Right ventricle myocardium inferior (tissue), 1 donor: ENCODE measurements at places on chromosomes 2 and 18. TPM values are rescaled to one million over a fixed set of nuclear protein-coding genes. Genes with fewer than 3 reads are reported as not detected.

- no peak for DNase-seq
These were observed 285.8 kb downstream of the TMX3 start for GRCh38 chr18:68429111-68429510.

DNA sequence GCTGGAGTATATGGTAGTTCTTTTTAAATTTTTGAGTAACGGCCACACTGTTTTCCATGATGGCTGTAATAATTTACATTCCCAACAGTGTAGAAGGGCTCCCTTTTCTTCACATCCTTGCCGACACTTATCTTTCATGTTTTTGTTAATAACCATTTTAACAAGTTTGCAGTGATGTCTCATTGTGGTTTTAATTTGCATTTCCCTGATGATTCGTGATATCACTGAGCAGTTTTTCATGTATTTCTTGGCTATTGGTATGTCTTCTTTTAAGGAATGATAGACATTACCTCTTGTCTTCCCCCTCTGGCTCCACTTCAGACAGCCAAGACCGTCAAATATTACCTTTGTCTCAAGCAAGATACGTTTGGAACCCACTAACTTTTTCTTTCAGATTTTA is 371.1 kb upstream of the NRP2 start:
- no peak for DNase-seq

DNA sequence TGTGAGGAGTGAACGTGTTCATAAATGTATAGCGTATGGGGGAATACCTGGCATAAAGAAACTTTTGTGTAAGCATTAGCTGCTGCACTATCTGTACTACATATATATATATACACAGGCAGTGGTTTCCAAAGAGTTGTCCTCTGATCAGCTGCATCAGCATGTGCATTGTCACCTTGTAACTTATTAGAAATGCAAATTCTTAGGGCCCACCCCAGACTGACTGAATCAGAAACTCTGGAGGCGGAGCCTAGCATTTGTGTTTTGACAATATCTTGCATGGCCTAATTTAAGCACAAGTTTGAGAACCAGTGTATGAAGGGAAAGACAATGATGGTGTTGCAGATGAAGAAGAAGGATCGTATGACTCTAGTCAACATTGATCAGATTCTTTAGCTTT is 299.5 kb downstream of the CCDC102B start:
- no peak for DNase-seq

DNA sequence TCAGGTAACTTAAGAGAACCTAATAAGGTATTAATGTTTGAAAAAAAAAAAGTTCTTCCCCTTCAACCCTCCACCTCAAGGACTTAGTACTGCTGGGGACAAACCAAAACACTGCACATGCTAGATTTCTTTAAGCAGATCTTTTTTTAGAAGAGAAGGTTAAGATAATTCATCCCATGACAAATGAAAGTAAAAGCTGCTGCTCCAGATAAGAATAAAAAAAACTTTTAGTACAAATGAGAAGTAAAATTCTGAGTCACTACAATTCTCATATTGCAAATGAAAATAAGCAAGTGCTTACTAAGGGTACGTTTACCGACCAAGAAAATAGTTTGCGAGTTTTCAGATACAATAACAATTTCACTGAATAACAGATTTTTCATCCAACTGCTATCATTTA is 8.9 kb downstream of the STAM2 start:
- DNase-seq: no peak

- DNase-seq: no peak
These were observed 33.7 kb downstream of the RAMP1 start for GRCh38 chr2:237892984-237893595.

DNA sequence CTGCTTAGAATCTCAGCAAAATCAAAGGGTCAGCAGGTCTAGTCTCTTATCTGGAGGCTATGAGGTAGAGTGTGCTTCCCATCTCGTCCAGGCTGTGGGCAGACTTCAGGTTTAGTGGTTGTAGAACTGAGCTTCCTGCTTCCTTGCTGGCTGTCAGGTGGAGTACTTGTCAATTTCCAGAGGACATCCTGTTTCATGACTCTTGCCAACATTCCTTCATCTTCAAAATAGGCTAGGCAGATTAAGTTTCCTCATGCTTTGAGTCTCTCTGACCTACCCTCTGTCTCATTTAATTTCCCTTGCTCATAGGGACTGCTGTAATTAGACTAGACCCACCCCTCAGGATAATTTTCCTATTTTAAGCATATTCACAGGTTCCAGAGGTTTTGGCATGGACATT is 562.6 kb downstream of the SPAG16 start:
- no peak for DNase-seq

DNA sequence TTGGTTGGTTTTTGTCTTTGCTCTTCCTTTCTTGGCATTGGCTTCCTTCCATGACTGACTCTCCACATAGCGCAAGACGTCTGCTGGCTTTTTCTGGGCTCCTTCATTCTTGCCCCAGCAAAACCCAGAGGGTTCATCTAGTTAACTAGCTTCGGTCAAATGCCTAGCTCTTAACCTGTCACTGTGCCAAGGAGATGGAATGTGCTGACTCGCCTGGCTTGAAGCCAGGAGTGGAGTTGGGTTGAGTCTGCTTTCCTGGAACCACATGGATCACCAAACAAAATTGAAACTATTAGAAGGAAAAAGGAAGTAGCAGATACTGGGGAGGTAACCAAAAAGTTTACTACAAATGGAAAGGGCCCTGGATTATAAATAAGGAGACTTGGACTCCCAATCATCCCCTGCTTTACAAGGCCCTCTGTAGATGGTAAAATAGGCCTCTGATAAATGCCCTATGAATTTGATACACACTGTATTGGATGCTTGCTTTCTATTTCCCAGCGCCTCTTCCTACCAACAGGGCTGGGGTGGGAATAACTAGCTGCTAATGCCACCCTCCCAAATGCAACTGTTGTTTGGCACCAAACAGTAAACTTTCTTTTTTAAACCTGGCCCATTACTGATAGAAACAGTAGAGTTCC is 11.3 kb downstream of the MALT1 start:
- no peak for DNase-seq

DNA sequence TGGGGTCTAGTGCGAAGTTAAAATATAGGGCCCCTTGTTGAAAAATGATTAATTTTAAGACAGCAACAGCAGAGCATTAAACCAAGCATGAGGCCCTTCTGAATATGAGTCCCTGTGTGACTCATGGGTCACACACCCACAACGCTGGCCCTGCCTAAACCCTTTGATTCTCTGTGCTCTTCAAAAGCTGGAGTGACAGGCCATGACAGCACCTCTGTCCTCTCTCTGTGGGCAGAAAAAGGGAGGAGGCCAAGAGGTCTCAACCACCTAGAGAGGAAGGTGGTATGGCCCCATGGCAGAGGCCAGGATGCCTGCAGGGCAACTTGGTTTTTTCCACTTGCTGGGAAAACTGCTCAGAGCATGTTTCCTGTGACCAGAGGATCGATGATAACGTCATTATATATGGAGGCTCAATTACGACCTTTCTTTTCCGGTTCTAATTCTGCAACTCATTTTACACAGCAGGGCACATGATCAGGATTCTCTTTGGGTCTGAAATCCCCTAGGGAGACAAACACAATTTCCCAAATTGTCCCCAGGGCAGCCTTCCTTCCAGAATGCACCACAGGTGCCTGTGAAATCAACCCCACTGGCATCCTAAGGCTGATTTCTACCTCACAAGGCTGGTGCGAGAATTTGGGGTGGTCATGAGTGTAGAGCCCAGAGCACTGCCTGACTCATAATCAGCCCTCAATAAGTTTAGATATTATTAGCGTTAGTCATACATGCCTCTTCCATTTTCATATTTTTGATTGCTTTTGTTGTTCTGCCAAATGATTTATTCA is 102.0 kb upstream of the PPP1CB start:
- no peak for DNase-seq

- no peak for DNase-seq
These were observed 135.4 kb downstream of the LAMA3 start for GRCh38 chr18:23824669-23825068.

- DNase-seq: no peak
These were observed 1441.6 kb downstream of the SUCLG1 start for GRCh38 chr2:83017366-83018090.

DNA sequence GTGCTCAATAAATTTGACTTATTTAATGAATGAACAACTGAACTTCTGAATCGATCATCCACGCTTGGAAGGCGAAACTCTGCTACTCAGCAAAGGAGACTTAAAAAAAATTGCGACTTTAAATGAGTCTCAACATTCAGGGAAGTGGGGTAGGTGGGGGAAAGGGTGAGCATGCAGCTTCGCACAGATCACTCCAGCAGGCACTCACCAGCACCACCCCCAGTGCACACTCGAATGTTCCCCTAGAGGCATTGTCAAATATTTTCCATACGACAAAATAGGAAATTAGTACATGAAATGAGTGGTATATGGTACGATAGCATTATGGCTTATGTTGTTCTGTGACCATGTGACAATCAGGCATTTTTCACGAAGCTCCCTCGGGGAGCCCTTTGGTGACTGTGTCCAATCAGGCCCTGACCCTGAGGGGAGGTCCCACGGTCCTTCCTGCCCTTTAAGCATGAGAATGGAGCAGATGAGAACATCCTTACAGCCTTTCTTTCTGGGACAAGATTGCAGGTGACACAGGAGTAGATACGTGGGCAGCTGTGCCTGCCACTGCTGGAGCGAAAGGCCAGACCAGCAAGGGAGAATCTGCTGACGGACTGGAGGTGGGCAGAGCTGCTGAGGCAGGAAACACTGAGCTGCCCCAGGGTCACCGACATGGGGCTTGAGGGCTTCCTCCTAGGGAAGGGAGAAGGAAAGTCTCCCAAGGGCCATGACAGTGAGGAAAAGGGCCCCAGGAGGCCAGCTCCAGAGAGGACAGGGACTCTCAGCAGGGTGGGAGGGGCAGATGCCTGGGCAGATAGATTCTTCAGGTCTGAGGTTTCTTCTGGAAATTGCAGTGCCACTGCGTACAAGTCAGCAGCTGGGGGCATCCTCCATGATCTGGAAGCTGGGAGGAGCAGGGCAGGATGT is 101.3 kb upstream of the ID2 start:
- DNase-seq: no peak

DNA sequence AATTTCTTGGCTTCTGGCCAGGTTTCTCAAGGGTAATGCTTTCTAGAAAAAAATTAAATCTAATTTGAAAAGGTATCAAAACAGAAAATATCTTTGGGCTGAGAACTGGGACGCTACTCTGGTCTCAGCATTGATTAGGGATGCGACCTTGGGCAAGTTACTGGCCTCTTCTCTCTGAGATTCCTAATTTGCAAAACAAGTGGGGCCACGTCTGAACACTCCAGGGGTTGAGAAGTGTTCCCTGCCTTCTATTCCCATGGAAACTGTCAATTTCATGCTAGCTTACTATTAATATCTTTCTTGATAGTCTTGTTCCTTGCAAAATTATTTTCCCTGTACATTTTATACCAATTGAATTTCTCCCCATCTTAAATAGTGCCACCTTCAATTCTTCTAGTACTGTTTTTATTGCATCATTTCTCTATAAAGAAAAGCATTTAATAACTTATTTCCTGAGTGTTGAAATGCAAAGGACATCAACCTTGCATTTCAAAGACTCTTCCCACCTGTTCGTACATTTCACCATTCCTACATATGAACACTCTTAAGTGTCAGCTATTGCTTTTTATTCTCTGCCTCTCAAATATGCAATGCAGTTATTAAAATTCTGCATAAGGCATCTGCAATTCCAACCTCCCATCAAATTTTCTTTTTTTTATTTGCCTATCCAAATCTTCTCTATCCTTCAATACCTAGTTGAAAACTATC is 118.3 kb upstream of the DSEL start:
- DNase-seq: no peak

GRCh38 chr2:88574445-88574844 is 52.8 kb downstream of the EIF2AK3 start:
- DNase-seq: no peak

GRCh38 chr2:86570059-86570458 is 6.8 kb upstream of the CHMP3 start:
- DNase-seq: no peak

GRCh38 chr18:5015213-5015612 is 181.8 kb downstream of the AKAIN1 start:
- DNase-seq: no peak

DNA sequence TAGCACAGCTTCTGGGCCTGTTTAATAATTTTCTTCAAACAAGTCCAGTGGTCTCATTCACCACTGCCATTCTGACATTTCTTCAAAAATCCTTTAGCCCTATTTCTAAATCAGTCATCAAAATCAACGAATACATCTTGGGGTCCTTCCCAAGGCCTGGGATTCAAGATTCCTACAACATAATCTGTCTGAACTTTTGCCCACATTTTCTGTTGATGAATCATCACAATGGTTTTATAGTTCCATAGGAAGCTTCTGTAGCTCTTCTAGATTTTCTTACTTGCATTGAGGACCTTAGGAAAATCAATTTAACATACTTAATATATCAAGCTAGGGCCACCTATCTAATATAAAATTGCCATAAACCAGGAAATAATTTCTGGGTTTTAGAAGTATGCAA is 811.8 kb upstream of the ACVR2A start:
- no peak for DNase-seq

DNA sequence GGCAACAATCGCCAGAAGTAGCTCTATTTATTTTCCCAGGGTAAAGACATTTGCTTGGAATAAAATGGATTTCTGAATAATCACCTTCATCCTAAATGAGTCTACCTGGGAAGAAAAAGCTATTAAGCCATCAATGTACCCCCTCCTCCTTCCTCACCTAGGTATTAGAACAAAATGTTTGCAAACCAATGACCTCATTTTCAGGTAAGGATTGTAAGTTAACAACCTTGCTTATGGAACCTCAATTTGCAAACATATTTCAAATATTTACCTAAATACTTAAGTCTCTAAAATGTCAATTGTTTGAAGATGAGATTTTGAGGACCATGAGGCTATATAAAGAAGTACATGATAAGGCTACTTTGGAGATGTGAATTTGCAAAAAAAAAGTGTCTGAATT is 43.9 kb downstream of the CAVIN2 start:
- DNase-seq: no peak

GRCh38 chr2:137420744-137421143 is 543.5 kb upstream of the HNMT start:
- DNase-seq: no peak

- DNase-seq: no peak
These were observed 51.2 kb upstream of the NOSTRIN start for GRCh38 chr2:168751104-168751740.

The CDH19 gene
- total RNA-seq: 25.1 TPM

The CFAP221 gene
- 0.51 TPM for total RNA-seq

The PLCD4 gene
- 0.43 TPM for total RNA-seq

The STARD6 gene
- not detected for total RNA-seq

The STAT4 gene
- 0.76 TPM for total RNA-seq

The PTH2R gene
- not detected for total RNA-seq

The NCKAP5 gene
- 4.3 TPM for total RNA-seq

The ZFAND2B gene
- total RNA-seq: 24.3 TPM

The MC4R gene
- not detected for total RNA-seq

The BCL11A gene
- total RNA-seq: 37.5 TPM

The ICOS gene
- not detected for total RNA-seq

The DAW1 gene
- total RNA-seq: not detected
